Stimulated activated CD4-positive, alpha-beta T cell treated with anti-CD3 and anti-CD28 coated beads, TNF-alpha, amount 100 ng/mL, for 4 hours (primary cell): ENCODE measurements at places on chromosomes 11 and 22.

DNA sequence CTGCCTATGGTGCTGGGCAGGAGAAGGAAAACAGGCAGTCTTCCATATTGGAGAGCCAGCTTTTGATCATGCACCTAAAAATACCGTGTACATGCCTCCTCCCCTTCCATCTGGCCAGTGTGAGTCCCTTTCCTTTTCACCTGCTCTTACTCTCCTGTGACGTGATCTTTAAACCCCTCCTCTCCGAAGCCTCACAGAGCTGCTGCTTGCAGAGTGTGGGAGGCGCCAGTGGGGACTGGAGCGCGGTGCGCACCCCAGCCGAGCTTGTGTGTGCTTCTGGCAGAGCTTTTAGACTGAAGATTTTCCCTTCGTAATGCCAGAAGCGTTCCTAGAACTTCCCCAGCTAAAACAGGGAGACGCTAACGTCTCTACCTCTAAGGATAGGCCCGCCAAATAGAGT is 29.8 kb downstream of the MUC6 start:
- no peak for DNase-seq

DNA sequence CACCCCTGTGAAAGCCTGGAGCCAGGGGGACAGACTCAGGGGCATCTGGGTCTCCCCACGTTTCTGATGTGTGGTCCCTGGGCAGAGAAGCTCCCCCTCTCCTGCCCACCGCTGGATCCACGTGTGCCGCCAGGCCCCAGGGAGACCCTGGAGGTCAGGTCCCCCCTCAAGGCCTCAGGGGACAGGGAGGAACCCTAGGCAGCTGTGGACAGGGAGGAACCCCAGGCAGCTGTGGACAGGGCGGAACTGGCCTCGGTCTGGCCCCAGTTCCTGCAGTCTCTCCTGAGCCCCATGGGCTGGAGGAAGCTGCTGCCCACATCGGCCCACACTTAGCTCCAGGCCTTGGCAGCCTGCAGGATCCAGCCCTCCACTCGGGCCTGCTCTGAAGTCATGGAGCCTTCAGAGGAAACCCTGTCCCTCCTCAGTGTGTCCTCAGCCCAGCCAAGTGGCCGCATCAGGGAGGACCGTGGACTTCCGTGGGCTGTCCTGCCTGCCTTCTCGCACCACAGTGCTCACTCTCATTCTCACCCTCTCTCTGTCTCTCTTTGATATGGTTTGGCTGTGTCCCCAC is 127.7 kb downstream of the BRD1 start:
- no peak for DNase-seq

GRCh38 chr11:84965484-84965883 is 661.7 kb downstream of the DLG2 start:
- no peak for DNase-seq

DNA sequence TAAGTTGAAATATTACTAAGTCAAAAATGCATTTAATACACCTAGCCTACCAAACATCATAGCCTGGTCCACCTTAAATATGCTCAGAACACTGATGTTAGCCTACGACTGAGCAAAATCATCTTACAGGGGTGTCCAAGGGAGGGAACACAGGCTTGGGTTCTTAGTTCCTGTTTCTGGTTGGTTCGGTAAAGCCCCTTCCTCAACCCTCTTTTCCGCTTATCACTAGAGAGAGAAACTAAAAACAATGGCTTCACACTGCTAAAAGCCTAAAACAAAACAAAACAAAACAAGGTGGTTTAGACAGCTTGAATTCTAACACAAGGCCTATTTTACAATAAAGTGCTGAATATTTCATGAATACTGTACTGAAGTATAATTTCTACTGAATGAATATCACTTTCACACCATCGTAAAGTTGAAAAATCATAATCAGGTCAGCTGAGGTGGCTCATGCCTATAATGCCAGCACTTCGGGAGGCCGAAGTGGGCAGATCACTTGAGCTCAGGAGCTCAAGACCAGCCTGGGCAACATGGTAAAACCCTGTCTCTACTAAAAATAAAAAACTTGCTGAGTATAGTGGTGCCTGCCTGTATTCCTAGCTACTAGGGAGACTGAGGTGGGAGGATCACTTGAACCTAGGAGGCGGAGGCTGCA is 118.0 kb downstream of the SIK3 start:
- DNase-seq: no peak

GRCh38 chr22:17578136-17578754 is 14.9 kb downstream of the SLC25A18 start:
- no peak for DNase-seq

DNA sequence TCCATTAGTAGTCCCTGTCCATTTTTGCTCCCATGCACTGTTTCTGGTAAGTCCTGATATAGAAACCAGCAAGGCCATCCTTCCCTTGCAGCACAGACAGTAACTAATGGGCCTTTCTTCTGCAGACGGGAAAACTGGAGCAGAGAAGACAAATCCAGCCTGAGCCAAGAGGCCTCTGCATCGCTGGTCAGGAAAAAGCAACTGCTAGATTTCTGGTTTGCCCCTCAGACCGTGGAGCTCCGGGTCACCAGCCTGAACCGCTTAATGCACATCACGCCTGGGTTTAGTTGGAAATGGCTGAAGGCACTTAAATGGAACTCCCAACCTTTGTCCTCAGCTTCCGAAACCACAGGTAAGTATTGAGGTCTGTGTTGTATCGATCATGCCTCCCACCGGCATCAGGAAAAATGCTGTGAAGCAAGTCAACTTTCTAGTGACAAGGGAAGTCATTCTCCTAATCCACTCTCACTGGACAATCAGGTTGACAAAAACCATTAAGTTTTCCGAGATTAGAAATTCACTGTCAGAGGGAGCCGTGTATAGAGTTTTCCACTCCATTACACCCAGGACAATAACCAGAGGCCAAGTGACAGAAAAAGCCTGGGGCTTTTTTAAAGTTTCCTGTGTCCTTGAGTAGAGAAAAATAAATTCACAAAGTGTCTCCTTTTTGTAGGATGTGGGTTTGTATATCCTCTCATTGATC is 14.8 kb upstream of the LMO2 start:
- no peak for DNase-seq
